ENCODE measurements at places on chromosomes 6 and 20.

GRCh38 chr20:56974499-56975250 is 291.8 kb downstream of the BMP7 start:
- DNase-seq: no peak

- DNase-seq: no peak
Measured at GRCh38 chr6:156587751-156588301, 189.4 kb upstream of the ARID1B start.

DNA sequence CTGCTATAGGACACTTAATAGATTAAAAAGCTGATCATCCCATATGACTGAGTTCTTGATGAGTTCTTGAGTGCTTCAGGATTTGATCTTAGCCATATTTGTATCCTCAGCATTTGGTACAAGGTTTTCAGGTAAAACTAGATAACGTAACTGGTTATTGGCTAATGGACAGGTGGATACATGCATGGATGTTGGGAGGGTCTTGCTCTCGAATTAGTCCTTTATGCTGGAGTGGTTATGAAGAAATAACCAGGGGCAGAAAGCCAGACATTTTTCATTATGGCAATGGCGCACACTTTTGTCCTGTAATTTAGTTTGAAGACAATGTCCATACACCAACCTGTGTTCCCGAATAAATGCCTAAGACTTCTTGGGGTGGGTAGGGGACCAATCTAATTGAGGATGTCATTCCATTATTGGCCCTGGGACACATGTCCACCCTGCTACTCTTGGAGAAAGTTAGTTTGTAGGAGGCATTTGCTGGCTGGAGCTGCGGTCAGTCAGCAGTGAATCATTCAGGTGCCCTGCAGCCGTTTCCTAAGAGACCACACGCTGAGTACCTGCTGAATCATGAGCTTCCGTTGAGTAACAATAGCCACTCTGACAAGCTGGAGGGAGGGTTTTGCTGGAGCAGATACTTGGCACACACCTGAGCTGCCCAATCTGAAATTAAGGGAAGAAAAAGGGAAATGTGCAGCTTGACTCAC is 194.4 kb downstream of the FOXA2 start:
- DNase-seq: no peak

- no peak for DNase-seq
Measured at GRCh38 chr6:11486959-11487358, 50.6 kb upstream of the TMEM170B start.

GRCh38 chr6:55198715-55199114 is 24.4 kb downstream of the HCRTR2 start:
- no peak for DNase-seq

GRCh38 chr6:161449521-161449920 is 175.7 kb upstream of the AGPAT4 start:
- DNase-seq: no peak

DNA sequence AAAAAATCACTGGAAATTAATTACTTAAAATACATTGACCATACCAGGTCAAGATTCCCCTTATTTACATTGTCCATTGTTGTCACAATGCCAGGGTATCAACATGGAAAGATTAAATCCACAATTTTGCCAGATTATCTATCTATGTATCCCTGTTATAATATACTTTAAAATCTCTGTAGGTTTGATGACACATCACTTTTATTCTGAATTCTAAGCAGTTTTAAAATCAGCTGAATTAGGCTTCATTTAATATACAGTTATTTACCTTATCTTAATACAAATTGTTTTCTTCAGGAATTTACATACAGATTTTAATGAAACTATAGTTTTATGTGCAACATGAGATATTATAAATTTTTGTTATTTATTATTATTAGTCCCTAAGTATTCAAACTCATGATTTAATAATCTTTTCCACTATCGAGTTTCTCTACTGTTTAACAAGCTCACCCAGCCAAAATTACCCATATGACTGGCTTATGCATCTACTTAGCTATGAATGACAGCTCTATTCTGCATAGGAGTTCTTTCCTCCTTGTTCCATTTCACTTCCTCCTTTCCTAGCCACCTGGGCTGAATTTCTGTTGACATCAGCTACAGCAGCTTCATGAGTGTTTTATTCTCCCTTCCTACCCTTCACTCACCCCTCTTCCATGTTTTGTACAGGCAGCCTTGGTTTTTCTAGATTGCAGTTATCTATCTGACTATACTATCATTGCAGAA is 654.2 kb upstream of the MAP3K7 start:
- DNase-seq: no peak

DNA sequence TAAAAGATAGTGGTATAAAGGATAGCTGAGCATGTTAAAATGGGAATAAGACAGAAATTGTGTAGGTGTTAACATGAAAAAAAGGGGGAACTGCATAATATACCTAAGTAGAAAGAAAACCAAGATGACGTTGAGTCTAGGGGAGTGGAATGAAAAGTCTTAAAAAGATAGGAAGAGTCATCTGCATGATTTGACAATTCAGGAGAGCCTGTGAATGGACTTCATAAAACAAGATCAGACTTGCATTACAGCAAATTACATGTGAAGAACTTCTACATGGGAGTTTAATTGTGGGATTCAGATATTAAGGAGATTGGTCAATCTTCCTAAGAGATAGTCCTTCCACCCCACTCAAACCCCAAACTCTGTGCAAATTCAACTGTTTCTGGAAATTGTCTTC is 85.5 kb downstream of the WASF1 start:
- DNase-seq: no peak

GRCh38 chr6:6556161-6556737 is 32.3 kb upstream of the LY86 start:
- DNase-seq: no peak

- DNase-seq: no peak
Measured at GRCh38 chr6:16352258-16352635, 113.9 kb downstream of the GMPR start.

GRCh38 chr20:23884136-23884770 is 4.7 kb upstream of the CST5 start:
- DNase-seq: no peak

Measured in central memory CD4-positive, alpha-beta T cell (primary cell).